ENCODE measurements at places on chromosomes 11 and 22.
A peak's percentile ranks its signal among the peaks of the same experiment; 100 is the strongest.

GRCh38 chr11:114290503-114291235 is 5.5 kb upstream of the NNMT start:
- no peak for DNase-seq

DNA sequence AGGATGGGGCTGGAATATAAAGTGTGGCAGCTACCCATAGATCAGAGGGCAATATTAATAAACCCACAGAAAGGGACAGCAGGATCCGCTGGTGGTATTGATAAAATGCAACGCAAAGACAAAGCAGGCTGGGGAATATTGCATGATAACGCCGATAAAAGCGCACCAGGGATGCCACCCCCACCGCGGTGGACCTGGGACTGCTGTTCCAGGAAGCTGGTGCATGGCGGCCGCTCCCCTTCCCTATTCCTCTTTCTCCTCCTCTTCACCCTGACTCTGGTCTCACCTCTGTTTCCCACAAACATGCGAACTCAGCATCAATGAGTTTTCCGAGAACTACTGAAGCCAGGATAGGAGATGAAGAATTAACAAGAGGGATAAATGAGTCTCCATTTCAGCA is 20.2 kb downstream of the SPATA19 start:
- DNase-seq: no peak

DNA sequence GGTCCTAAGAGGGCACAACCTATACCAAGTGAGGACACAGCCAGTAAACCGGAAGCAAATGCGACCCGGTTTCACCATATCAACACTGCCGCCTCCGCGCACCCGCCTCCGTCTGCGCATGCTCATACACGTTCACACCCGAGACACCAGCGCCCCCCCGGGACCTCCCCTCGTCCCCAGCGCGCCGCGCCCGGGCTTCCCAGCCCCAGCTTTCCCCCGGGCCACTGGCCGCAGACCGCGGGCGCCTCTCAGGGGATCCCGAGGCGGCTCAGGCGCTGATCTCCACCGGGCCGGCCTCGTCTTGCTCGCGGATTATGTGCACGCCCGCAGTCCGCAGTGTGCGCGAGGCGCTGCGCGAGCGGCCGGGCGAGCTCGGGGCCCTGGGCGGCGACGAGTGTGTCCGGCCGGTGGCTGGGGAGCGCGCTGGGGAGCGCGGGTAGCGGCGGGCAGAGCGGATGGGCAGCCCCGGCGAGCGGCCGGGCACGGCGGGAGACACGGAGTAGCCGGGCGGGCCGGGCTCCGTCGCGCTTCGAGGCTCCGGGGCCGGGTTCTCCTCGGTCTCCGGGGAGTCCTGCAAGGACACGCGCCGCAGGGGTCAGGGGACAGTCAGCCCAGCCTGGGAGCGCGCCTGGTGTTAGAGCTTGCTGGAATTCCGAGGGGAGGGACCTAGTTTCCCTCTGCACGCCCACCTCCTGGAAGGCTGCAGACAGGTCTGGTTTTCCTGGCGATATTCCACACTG is 2.0 kb downstream of the HEPN1 start:
- DNase-seq: peak; percentile 87

DNA sequence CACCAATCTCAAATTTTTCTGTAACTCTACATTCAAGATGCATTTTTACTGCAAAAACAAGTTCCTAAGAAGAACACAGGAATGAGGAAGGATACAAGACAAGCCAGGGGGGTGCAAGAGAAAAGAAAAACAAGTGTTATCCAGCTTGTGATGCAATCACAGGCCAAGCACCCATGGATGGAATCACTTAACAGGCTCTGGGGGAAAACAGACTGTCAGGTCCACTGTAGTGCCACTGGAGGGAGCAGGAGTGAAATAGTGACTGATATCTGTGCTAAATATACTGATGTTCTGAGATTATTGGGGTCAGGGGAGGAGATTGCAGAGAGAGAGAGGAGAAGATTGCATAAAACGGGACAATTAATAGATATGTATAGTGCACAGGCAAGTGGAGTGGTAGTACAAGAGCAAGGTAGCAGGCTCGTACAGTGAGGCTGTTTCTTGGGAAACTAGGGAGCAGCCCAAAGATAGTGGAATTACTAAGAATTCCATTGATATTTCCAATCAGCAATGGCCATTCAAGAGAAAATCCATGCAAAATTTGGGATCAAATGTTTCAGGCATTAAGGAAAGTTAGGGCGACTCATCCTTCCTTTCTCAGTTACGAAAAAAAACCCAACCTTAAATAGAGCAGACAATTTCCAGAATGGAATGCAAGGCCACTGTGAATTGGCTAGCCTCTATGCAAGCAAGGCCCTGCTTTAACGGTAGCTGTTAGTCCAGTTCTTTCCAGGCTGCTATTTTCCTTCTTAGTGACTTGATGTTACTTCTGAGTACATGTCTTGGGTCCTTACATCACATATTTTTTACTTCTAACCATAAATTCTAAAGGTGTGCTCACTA is 52.2 kb upstream of the CEP126 start:
- DNase-seq: no peak

DNA sequence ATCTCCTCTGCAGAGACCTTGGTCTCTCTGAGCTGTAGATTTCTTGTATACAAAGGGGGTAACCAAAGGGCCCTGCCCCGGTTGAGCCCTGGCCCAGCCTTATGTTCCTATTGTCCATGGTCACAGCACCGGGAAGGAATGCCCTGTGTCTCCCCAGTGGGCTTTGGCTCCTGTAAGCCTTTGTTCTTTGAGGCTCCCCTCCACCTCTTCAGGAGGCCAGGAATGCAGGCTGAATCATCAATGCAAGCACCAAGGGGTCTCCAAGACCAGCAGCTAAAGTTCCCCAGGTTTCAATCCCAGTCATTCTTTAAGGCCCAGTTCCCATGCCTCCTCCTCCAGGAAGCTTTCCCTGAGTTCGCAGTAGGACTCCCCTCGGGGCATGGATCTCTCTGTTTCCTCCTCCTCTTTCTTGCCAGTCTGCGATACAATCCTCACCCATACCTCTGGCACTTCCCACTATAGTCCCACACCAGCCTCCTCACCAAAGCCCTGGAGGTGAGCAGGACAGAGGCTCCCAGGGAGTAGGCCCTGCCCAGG is 29.2 kb upstream of the KLHL35 start:
- DNase-seq: no peak

DNA sequence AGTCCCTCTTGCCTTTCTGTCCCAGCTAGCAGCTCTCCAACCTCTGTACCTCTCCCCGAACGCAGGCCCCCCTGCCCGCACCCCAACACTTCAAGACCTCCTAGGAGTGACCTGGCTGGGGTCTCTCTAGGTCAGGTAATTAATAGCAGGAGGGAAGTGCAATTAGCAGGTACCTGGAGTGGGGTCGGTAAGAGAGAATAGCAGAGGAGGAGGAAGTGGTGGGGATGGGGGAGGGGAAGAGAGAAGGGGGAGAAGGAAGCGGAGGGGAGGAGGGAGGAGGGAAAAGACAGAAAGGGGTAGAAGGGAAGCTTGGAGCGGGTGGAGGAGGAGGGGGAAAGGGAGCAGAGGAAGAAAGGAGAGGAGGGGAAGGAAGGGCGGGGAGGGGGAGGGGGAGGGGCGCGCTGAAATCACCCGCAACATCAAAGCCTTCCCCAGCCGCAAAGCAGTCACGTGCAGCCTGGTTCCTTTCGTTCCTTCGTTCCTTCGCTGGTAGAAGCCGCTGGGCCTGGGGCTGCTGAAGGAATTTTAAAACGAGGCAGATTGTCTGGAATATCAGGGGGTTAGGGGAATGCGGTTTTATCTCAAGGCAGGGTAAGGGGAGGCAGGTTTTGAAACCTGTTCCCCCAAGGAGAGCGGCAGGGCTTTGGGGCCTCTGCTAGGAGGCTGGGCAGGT is 29.3 kb upstream of the TCF20 start:
- peak; percentile 60 for DNase-seq

- DNase-seq: no peak
Measured at GRCh38 chr11:69060806-69061712, 12.3 kb downstream of the TPCN2 start.

- DNase-seq: no peak
Measured at GRCh38 chr22:28369854-28370253, 309.8 kb downstream of the TTC28 start.

DNA sequence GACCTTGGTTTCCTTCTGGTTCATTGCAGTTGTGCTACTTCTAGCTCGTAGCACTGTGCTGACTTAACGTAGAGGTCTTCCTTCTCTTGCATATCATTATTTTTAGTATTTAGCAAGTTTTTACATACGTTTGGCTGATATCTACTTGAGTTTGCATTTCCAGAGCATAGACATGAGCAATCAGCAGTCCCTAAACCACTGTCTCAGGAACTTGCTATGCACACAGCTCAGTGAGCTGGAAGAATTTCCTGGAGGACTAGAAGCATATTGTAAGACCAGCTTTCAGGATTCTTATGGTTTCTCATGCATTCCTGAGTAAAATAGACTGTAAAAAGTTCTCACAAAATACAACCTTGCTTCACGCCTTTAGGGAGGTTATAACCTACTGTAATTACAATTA is 226.7 kb upstream of the PDGFD start:
- DNase-seq: no peak

- DNase-seq: no peak
Measured at GRCh38 chr11:76277298-76278175, 71.2 kb upstream of the WNT11 start.

DNA sequence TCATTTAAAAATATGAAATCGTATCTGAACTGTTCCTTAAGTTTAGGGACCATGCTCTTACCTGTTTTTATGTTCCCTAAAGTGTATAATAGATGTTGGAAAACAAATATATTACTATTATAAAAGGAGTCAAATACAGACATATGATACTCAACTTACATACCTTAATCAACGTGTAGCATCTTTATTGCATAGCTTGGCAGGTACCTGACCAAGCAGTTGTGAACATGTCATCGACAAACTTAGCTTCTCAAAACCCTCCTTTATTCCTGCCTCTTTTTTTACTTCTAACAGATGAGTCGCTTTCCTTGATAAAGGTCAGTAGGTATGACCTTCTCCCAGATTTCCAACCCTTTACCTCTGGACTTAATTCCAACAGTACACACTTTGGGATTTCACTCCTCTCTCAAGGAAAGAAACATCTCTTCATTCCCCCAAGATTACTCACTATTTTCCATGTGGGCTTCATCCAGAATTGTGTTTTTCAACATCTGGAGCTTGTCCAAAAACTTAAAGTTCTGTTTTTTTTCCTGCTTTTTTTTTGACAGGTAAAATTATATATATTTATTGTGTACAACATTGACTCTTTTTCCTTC is 11.9 kb downstream of the HIPK3 start:
- DNase-seq: no peak

- DNase-seq: no peak
Measured at GRCh38 chr11:108223348-108224149, 682 bp downstream of the ATM start.

DNA sequence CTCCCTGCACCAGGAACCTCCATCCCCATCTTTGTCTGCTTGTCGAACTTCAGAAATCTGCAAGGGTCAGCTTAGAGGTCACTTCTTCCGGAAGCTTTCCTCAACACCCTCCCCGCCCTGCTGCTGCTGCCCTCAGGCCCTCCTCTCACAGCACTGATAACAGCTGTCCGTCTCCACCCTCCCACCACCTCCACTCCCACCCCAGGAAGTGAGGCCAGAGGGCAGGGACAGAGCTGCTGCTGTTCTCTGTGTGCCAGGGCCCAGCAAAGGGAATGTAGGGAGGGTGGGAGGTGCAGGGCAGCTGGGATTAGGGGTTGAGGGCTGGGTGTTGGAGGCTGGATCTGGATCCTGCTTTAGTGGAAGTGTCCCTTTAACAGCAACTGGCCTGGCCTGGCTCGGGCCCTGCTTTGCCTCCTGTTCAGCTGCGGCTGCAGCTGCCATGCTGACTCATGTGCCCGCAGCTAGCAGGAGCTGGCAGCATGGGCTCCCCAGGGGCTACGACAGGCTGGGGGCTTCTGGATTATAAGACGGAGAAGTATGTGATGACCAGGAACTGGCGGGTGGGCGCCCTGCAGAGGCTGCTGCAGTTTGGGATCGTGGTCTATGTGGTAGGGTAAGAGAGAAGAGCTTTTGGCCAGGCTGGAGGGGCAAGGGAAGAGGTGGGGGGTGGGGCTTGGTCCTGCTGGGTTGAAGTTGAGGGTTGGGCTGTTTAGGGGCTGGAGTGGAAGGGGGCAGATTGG is at the start of gene P2RX6:
TSS of gene P2RX6 (plus strand) at position 440 of the 740 bp plus-strand sequence. CDS start at position 450, 10 bp downstream.
- DNase-seq: peak; percentile 83

- peak; percentile 90 for DNase-seq
Measured at GRCh38 chr11:45025716-45026492, 75.2 kb upstream of the TP53I11 start.

- no peak for DNase-seq
Measured at GRCh38 chr11:2459796-2460531, 15.2 kb downstream of the KCNQ1 start.

DNA sequence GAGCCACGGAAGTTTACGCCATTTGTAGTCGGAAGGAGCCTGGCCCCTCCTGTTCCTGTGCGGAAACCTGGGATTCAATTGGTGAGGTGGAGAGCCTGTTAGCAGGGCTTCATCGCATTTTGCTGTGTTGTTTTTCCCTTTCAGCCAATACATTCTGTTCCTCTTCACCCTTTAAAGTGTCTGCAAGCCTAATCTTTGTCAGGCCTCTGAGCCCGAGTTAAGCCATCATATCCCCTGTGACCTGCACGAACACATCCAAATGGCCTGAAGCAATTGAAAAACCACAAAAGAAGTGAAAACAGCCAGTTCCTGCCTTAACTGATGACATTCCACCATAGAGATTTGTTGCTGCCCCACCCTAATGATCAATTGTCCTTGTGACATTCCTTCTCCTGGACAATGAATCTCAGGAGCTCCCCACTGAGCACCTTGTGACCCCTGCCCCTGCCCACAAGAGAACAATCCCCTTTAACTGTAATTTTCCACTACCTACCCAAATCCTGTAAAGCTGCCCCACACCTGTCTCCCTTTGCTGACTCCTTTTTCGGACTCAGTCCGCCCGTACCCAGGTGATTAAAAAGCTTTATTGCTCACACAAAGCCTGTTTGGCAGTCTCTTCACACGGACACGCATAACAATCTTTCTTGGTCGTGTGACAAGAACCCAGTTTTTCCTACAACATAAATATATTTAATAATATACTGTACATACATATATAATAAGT is 37.1 kb upstream of the MMP12 start:
- DNase-seq: no peak

Measured in femur (tissue), 1 donor.